ENCODE measurements at places on chromosomes 2 and 18.

DNA sequence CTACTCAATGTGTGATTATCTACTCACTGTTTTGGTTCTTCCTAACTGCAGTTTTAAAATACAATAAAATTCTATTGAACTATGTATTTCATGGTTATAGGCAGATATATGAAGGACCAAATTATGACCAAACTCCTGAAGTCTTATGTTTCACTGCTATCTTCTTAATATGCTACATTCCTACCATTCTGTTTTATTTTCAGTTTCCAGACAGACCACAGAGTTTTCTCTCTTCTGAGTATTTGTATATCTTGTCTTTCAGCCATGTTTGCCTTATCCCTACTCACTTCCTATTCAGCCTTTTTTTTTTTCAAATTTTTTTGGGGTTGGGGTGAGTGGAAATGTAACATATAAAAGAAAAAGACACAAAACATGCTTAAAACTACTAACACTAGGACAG, 6.3 kb downstream of the RFTN2 start:
- no peak for DNase-seq

GRCh38 chr18:26700728-26701127, 152.4 kb upstream of the KCTD1 start:
- no peak for DNase-seq

GRCh38 chr18:28854964-28855363, 678.0 kb upstream of the CDH2 start:
- no peak for DNase-seq

DNA sequence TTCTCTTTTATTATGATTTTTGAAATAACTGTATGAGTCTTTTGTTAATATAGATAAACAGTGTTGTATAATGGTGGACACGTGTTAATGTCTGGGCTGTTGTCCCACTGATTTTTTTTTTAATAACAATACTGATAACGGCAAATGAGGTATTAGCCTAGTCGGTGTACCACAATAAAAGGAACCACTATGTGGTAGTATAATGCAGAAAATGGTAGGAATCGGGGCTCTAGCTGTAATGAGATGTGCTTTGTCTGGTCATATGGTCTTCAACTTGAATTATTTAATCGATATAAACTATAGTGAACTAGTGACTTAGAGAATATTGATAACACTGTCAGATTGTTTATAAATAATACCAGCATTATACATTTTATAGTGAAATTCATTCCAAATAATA, 517.9 kb upstream of the SPHKAP start:
- no peak for DNase-seq

- DNase-seq: no peak
Observed at GRCh38 chr2:8480915-8481314, 200.9 kb upstream of the ID2 start.

DNA sequence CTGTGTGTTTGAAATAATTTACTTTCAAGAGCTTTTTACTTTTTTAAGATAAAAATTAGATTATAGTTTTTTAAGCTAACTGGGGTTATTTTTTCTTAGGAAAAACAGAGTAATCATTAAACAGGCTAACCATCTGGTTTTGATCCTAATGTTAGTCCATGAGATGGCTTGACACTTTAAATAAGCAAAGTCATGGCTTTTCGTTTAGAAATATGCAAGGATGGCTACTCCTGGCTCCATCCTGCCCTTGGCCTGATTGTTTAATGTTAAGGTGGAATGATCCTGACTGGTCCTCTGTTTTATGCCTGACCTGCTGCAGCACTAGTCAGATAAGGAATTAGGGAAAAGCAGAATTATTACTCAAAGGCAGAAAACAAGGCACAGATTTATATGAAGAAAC, 39.7 kb upstream of the PNPT1 start:
- DNase-seq: no peak

DNA sequence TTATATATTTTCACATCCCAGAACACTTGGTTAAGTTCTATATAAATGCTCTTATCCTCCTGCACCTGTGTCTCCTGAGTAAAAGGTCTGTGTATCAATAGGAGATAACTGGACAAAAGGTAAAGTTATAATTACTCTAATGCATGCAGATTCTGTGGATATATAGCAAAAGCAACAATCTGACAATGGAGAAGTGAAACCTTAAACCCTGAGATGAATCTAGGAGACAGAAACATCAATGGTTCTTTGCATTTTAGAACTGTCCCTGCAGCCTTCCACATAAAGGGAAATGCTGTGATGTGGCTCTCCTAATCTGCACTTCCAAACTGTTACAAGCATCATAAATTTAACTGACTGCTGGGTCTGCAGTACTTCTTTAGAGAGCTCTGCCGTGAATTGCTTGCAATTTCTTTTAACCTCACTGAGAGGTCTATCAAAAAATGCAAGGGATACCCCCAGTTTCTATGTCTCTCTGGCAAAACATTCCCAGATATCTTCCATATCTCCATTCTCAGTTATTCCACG, 42.8 kb upstream of the FSIP2 start:
- no peak for DNase-seq

GRCh38 chr2:65121-65520, 18.8 kb upstream of the FAM110C start:
- DNase-seq: no peak

GRCh38 chr2:240948086-240948485, 42.0 kb downstream of the CROCC2 start:
- DNase-seq: no peak

DNA sequence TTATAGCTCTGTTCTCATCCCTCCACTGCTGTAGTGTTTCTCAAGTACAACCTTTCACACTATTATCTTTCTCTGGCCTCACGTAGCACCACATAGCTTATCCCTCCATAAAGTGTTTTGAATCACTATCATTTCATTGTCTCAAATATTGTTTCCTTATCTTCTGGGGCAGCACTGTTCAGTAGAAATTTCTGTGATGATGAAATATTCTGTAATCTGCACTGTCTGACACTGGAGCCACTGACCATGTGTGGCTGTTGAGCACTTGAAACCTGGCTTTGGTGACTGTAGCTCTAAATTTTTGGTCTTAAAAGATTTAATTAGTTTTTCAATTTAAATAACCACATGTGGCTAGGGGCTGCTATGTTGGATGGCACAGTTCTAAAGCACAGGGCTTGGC, 78.9 kb downstream of the CPS1 start:
- no peak for DNase-seq

- DNase-seq: no peak
Observed at GRCh38 chr2:53840580-53840979, 19.2 kb downstream of the GPR75 start.

DNA sequence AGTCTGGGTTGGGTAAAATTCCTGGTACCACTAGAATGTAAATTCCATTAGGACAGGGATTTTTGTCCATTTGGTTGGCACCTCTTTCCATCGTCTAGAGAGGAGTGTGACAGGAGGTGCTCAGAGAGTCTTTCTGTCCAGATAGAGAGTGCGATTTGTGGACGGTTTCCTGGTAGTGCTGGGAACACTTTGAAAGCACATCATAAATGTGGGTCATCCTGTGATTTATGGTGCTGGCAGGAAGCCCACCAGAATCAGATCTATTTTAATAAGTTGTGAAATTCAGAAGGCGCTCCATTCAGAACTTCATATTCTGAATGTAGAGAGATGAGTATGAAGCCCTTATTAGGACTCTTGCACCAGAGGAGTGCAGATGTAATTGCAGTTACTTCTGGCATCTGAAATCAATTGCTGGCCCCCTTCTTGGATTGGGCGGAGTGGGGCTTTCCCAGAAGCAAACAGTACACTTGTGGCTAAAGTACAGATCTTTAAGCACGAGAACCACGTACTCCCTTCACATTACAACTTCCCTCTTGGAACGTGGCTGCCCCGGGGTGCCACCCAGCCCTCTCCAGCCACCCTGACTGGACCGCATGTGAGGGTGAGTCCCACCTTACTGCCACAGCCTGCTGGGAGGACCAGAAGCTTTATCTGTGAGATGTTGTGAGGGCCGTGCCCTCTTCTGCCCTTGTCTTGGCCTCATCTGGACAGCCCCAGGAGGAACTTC, 243.2 kb downstream of the MYO3B start:
- no peak for DNase-seq

GRCh38 chr18:74115046-74115445, 32.6 kb downstream of the FBXO15 start:
- no peak for DNase-seq

DNA sequence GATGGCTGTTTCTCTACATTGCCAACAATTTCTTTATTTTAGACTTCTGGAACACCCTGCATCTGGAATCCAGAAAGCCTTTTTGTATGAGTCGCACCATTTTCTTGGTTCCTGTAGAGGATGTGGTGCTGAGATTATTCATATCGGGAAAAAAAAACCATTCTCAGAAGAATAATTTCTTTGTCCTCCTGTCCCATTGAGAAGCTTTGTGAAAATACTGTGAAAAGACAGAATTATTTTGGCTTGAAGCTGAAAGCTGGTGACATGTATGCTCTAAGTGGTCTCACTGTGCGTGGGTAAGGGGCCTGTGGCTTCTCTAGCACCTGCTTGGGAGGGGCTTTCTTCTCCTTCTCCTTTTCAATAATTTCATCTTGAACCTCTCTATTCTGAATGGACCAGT, 138.4 kb downstream of the FAM210A start:
- DNase-seq: no peak
